ENCODE measurements at places on chromosomes 3 and 15.

GRCh38 chr3:169278667-169279066, 384.8 kb downstream of the MECOM start:
- DNase-seq = no peak

GRCh38 chr15:47066392-47066791, 650.9 kb upstream of the SEMA6D start:
- no peak for DNase-seq

GRCh38 chr3:60101621-60102020, 1051.8 kb upstream of the CFAP20DC start:
- DNase-seq = no peak

DNA sequence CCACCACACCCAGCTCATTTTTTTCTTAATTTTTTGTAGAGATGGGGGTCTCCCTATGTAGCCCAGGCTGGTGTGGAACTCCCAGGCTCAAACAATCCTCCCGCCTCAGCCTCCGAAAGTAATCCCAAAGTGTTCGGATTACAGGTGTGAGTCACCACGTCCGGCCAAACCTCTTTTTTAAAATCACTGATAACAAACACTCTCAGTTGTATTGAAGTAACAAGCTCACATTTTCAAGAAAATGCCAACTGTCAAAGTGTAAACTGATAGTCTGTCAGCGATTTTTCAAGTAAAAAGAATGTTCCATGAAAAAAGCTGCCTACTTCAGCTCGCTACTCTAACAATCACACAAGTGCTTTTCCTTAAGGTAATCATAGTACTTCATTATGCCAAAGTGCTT, 33.4 kb downstream of the UBXN7 start:
- DNase-seq = no peak

DNA sequence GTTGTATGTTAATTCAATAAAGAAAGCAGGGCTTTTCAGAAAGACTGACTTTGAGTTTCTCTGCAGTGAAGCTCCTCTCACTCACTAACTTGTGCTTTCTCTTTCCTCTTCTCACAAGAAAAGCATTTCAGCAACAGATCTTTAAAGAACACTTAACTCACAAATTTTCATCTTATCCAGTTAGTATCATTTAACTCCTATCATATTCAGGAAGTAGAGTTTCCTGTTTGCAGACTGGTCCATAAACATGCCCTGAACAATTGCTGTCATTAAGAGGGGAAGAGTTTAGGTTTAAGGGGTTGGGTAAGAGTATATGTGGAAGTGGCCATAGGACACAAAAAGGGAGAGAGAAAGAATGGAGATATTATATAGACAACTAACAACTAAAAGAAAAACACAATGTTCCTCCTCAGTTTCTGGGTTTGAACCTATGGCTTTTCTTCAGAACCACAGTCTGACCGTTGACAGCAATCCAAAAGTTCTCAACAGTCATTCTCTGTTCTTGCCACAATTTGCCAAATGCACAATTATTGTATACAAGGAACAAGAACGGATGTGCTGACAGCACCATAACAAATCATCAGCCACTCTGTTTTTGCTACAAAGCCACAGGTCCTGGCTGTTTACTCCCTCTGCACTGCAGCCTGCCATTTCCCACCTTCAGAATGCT, 63.9 kb downstream of the CHAC1 start:
- no peak for DNase-seq
